ENCODE measurements at places on chromosomes 5 and 9.
A peak's percentile ranks its signal among the peaks of the same experiment; 100 is the strongest.

GRCh38 chr5:9046756-9047481, 499.0 kb downstream of the SEMA5A start:
- DNase-seq: peak; percentile 30

DNA sequence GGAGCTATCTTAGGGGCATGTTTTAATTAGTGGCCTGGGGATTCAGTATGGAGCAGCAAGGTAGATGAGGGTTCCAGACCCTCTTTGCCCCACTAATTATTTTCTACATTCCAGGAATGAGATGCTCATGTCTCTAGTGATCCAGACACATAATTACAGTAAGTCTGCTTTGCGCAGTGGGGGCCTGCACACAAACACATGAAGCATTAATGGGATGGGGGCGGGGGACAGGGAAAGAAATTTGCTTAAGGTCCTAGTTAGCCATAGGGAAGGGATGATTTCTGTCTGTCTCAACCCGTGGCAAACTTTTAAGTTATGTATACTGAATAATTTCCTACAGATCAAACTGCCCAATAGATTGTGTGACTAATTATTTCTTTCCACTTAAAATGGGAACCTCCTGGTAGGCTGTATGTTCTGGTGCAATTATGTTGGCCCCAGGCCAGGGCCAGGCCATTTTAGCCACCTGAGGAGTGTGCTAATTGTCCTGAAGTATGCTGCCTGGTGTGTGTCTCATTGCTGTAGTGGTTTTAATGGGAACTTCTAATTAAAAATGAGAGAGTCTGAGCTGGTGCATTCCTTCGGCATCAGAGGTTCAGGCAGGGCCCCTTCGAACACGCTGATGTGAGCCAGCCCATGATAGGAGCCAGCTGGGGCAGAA, 134.4 kb downstream of the PTTG1 start:
- DNase-seq: no peak

DNA sequence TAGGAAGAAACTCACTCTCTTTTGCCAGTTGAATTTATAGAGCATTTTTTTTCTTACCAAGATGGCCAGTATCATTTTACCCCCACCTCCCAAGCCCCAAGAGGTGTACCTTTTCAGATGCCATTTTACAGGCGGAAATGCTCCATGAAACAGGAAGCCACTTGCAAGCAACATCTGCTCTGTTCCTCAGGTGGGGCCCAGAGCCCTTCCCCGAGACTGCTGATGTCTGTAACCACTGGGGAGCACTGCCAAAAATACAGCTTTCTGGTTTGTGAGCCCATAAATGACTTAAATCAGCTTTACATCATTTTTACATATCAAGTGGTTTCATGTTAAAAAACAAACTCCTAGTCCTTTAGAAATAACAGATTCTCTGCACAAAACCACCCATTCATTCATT, 42.9 kb upstream of the GARNL3 start:
- DNase-seq: no peak

- no peak for DNase-seq
Measured at GRCh38 chr9:132474253-132474652, 64.2 kb downstream of the CFAP77 start.

DNA sequence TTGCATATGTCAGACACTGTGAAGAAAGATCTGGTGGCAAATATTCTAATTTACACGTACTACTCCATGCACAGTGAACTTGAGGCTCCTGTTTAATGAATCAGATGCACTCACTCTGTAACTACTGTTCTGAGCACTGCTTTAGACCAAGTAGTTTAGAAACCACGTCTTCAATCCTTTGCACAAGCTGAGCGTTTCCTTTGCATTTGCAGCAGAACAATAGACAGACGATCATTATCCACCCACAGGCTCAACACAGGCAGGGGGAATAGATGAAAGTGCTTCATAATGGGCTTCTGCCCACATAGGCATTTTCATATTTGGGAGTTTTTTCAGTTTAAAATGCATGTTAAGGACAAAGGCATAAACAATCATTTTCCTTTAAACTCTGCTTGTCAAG, 423.3 kb upstream of the ADAMTS16 start:
- DNase-seq: no peak
